ENCODE measurements at places on chromosomes 3 and 15.

- DNase-seq: no peak
Measured at GRCh38 chr3:12662593-12663400, 1.1 kb downstream of the RAF1 start.

DNA sequence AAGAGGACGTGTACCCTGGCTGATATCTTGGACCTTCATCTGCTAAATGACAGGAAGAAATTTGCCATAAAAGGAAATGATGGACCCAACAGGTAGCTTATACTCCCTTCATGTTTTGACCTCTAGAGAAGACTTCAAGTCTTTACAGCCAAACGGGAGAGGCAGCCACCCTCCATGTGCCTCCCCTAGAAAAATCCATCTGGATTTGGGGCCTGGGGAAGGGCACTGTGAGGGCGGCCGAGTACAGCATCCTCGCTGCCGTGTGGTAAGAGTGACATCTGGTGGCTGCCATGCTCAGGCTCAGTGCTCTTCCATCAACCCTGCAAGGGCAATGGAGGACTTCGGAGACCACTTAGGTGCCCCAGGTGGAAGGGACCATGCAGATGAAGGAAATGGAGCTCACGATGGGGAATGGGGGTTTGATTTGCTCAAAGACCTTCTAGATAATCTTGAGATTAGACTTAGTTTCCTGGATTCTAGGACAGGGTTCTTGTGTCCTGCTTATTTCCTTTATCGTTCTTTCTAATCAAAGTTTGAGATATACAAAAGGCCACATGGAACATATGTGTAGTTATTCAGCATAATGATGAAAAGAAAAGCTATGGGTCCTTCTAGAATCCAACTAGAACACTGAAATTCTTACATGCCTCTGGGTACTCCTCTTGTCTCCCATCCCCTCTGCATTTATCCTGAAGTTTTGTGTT is 44.4 kb downstream of the AQP9 start:
- no peak for DNase-seq

- DNase-seq: no peak
Measured at GRCh38 chr3:16400106-16400931, 113.2 kb downstream of the RFTN1 start.

DNA sequence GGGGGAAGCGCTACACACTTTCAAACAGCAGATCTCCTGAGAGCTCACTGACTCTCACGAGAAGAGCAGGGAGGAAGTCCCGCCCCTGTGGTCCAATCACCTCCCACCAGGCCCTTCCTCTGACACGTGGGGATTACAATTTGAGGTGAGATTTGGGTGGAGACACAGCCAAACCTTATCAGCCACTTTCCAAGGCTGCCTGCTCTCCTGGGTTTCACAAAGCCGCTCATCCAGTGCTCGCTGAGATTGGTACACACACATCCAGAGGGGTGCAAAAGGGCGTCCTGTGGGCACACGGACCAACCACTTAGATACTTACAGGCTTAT is 23.1 kb downstream of the XXYLT1 start:
- DNase-seq: no peak

DNA sequence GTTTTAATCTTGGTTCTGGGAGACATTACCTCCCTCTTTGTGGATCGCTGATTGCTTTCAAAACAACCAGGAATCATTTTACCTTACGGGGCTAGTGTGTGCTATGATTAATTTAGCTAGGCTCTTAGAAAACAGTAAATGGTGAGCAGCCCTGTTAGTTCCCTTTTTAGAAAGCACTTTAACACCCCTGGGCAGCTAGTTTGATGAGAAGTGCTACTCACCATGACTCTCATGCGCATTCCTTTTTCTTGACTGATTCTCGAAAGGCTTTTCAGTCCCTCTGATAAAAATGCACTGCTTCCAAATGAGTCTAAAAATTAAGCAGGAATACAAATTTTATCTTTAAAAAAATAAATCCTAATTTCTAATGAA is 75.3 kb upstream of the LEKR1 start:
- DNase-seq: no peak

DNA sequence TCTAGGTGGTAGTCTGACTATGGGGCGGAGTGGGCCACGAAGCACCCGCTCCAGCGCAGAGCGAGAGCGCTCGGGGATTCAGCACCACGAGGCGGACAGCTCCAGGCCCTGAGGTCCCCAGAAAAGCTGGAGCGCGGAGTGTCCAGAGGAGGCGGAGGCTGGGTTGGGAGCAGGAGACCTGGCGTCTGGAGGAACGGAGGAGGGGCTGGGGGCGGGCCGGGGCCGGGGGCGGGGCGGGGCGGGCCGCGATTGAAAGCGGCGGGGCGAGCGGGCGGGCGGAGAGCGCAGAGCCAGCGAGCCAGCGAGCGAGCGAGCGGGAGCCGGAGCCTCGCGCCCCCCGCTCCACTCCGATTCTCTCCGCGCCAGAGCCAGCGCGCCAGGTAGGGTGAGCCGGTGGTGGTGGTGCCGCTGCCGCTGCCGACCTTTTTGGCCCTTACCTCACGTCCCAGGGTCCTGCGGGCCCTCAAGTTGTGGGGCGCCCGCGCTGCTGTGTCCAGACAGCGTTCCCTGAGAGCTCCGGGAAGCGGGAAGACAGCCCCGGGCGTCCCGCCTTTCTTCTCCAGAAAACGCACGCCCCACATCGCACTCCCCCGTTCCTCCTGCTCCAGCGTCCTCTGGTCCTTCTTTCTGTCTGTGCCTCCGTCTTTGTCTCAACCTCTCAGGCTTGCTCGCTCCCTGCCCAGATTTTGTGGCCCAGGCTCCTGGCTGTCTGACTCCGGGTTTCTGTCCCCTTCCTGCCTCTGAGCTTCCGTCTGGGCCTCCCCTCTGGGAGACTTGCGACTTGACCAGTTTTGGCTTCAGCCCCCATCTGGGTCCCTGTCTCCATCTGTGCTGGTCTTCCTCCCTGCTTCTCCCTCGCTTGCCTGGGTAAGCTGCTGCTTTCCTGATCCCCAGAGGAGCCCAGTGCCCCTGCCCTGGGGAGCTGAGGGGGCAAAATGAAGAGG is at the start of gene GRM2:
GRM2 (plus strand) TSS at position 281 of the 944 bp plus-strand sequence. CDS start 1,916 bp downstream, outside the sequence.
- DNase-seq: no peak

DNA sequence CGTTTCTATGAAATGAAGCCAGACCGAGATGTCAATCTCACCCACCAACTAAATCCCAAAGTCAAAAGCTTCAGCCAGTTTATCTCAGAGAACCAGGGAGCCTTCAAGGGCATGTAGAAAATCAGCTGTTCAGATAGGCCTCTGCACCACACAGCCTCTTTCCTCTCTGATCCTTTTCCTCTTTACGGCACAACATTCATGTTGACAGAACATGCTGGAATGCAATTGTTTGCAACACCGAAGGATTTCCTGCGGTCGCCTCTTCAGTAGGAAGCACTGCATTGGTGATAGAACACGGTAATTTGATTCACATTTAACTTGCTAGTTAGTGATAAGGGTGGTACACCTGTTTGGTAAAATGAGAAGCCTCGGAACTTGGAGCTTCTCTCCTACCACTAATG is 41.9 kb upstream of the TRA2B start:
- no peak for DNase-seq
